Heart right ventricle (tissue), 16 donors: ENCODE measurements at places on chromosomes 3 and 15. TPM values are rescaled to one million over a fixed set of nuclear protein-coding genes. Genes with fewer than 3 reads are reported as not detected.
A peak's percentile ranks its signal among the peaks of the same experiment; 100 is the strongest.

The GXYLT2 gene
- 19.4 TPM for total RNA-seq

The ITIH1 gene
- total RNA-seq: not detected

The GPR156 gene
- 0.07 TPM for total RNA-seq

- DNase-seq: no peak
- H3K27ac ChIP-seq: peak overlapping the region; percentile 64
- H3K4me1 ChIP-seq: peaks cover 4% of the 10 kb centered on the region
- peak overlapping the region; percentile 83 for H3K4me3 ChIP-seq
- no peaks in the 10 kb centered on the region for H3K27me3 ChIP-seq
- no peaks in the 10 kb centered on the region for H3K36me3 ChIP-seq
These were observed 351 bp downstream of the INSYN1 start for GRCh38 chr15:73752806-73753193.

DNA sequence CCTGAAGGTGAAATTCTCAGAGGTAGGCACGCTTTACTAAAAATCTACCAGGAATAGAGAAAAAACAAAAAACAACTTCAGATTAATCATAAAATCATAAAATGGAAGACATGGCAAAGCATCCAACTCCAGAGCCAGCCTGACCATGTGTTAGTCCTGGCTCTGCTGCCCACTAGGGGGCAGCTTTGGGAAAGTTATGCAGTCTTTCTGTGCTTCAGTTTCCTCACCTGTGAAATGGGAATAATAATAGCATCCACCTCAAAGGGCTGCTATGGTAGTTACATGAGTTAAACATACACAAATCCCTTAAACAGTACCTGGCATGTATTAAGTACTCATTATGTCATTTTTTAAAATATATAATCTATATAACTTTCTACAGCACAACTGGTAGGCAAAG, 52.3 kb downstream of the WNT5A start:
- no peak overlapping the region for H3K27ac ChIP-seq
- H3K4me1 ChIP-seq: no peaks in the 10 kb centered on the region

DNA sequence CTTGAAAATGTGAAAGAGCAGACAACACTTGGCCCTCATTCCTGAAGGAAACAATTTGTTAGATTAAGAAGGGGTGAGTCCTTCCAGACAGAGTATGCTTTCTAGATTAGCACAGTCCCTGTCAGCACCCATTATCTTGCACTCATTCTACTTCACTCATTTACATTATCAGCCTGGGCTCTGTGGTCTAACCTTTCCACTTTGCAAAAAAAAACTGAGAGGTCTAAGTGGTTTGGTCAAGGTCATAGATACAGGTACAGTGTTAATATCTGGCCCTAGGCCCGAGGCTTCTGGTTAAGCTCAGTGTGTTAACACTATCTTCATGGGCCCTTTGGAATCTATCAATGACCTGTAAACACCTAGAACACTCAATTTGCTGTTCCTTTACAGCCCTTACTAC, 123.4 kb upstream of the LRRN1 start:
- DNase-seq: no peak
- no peaks in the 10 kb centered on the region for H3K4me1 ChIP-seq
- H3K4me3 ChIP-seq: no peak overlapping the region
- no peak overlapping the region for H3K27ac ChIP-seq
- peaks cover 10% of the 10 kb centered on the region for H3K27me3 ChIP-seq

DNA sequence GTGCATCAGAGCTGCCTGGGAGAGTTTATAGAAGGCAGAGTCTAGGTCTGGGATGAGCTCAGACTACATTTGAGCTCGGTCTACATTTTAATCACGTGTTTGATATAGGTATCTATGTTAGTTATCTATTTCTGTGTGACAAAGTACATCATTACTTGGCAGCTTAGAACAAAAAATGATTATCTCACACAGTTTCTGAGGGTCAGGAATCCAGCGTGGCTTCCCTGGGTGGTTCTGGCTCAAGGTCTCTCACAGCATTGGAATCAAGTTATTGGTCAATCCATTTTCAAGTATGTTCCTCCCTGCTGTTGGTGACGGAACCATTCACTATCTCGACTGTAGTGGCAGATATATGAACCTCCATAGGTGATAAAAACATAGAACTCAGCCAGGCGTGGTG, 71.7 kb downstream of the ABHD5 start:
- peaks cover 25% of the 10 kb centered on the region for H3K4me1 ChIP-seq
- no peak overlapping the region for H3K4me3 ChIP-seq
- DNase-seq: no peak
- no peak overlapping the region for H3K27ac ChIP-seq

DNA sequence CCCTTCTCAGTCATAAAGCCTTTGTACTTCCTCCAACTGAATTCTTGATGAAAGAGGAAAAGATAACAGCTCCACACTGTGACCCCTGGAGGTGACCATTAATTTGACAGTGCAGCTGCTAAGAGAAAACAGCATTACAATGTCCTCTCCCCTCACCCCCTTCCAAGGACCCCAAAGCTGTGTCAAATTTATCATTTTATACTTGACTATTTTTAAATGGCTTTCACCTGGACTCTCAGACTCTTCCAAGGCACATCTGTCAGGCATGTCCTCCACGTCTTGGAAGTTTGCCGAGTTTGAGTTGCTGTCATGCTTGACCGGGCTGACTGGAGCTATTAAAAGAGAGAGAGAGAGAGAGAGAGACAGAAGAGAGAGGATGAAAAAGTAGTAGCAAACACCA, 236.5 kb downstream of the WDR72 start:
- DNase-seq: peak; percentile 38
- no peak overlapping the region for H3K27ac ChIP-seq
- no peaks in the 10 kb centered on the region for H3K27me3 ChIP-seq
- H3K4me3 ChIP-seq: no peak overlapping the region
- no peaks in the 10 kb centered on the region for H3K36me3 ChIP-seq

- DNase-seq: no peak
- H3K36me3 ChIP-seq: no peaks in the 10 kb centered on the region
- no peak overlapping the region for H3K27ac ChIP-seq
- no peaks in the 10 kb centered on the region for H3K4me1 ChIP-seq
These were observed 57.1 kb downstream of the CRYGS start for GRCh38 chr3:186487037-186487436.

DNA sequence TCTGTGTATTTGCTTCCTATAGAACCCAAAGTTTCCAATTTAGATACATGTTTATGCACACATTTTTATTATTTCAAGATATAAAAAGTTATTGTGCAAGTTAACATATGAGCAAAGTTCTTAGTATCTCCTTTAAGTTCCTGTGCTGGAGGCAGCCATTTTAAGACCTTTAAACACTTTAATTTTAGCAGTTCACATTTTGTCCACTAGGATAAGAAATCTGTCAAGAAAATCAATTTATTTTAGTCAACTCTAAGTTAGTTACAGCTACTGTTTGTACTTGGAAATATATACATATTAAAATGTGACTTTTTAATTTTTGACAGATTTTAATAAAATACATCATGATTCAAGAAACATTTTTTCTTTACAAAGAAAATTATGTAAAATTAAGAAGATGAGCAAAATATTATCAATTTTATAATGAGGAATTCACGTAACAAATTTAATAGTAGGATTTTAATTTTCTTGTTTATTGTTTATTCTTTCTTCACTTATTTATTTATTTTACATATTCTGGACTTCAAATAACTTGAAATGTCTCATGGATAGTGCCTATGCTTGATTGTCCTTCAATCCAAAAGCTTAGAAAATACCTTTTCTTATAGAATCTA, 402.6 kb upstream of the GBE1 start:
- no peak for DNase-seq
- no peak overlapping the region for H3K27ac ChIP-seq
- no peaks in the 10 kb centered on the region for H3K27me3 ChIP-seq
